ENCODE measurements at places on chromosomes 4 and X.

- DNase-seq = no peak
Observed at GRCh38 chr4:143189528-143189927, 4.8 kb downstream of the USP38 start.

GRCh38 chrX:108712886-108713285 is 23.5 kb downstream of the IRS4 start:
- DNase-seq = no peak

DNA sequence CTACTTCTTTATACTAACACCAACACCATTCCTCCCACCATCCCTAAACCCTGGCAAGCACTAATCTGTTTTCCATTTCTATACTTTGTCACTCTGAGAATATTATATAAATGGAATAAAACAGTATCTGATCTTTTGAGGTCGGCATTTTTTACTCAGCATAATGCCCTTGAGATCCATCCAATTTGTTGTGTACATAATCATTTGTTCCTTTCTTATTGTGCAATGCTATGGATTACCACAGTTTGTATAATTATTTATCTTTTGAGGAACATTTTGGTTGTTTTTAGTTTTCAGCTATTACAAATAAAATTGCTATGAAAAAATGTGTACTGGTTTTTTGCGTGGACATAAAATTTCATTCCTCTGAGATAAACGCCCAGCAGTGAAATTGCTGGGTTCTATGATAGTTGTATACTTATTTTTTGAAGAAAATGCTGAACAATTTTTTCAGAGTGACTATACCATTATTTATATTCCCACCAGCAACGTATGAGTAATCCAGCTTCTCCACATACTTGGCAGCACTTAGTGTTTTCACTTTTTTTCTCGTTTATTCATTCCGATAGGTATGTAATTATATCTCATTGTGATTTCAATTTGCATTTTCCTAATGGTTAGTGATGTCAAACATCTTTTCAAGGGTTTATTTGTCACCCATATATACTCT is 154.3 kb upstream of the DCAF8L1 start:
- DNase-seq = no peak

GRCh38 chr4:139684351-139684750 is 18.7 kb downstream of the MGST2 start:
- no peak for DNase-seq

DNA sequence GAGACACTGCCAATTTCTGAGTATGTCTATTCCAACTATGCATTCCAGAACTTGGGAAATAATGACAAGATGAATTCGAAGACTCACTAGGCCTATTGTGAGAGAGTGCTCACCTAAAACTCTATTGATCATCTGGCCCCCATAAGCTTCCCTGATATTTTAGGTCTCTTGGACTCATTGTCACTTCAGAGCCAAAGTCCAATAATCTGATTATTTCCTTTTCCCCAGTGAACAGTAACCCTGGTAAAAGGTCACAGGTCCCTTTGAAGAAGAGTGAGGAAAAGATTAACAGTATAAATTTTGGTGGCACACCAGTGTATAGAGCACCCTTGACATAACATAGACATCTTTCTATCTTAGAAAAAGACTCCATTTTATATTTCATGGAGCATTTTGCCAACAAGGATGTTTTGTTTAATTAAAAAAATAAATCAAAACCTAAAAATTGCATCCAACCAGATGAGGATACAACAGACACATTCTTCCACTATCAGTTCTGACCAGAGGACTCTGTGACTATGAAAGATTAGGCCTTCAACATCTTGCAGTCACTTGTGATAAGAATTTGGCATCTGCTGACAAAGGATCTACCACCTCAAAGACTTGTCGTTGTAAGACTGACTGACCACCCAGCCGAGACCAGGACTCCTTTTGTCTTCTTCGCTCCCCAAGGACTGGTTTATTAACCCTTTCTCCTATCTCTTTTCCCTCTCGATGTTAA is 191.9 kb downstream of the MAB21L2 start:
- no peak for DNase-seq

GRCh38 chr4:30460818-30461217 is 259.4 kb upstream of the PCDH7 start:
- DNase-seq = no peak

GRCh38 chr4:57443787-57444186 is 333.6 kb upstream of the IGFBP7 start:
- DNase-seq = no peak

DNA sequence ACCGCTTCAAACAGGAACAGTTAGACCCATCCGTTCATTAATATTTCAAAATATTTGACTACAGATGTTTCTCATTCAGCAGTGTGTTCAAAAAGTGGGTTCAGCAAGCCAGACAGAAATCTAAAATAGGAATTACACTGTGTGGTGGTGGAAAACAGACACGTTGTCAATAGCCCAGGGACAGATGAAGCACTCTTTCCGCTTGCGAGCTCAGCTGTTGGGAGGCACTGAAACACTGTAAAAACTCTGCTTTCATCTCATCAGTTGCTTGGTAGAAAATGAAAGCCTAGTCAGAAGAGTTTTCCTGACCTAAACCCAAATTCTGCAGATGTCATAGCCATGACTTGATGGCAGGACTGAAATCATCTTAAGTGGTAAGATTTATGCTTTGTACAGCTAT is 38.5 kb downstream of the LRP2BP start:
- no peak for DNase-seq

DNA sequence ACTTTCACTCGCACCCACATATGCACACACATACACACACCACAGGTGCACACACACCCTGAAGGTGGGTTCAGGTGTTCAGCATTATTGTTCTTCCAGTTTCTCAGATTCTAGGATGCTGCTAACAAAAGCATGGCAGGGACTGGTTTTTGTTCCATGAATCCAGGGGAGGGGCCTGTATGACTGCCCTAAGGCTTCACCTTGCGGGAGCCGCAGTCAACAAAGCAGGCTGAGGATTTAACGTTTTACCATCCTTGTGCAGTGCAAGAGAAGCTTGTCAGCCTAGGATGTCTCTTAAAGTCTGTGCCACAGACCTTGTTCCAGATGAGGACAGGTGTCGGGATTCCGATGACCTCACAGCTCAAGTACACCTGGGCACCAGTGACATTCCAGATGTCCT is 61.8 kb downstream of the POLR2B start:
- no peak for DNase-seq

DNA sequence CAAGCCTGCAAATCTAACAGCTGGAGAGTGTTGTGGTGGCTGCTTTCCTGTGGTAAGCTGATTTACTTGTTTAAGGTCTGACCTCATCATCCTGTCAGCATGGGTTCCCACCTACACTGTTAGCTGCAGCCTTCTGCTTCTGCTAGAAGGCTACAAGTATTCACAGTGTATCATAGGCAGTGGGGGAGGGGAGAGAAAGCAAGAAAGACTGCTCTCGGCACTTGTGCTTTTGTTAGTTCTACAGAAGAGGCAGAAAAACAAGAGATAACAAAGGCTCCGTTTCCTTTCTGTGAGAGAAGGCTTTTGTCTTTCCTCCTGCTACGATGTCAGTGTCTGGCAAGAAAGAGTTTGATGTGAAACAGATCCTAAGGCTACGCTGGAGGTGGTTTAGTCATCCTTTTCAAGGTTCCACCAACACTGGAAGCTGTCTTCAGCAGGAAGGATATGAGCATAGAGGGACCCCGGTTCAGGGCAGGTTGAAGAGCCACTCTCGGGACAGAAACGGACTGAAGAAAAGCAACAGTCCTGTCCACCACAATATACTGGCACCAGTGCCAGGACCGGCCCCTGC is at the start of gene KLHL4:
KLHL4 (plus strand) TSS at position 232 of the 571 bp plus-strand sequence; CDS start at position 324, 92 bp downstream.
- peak; percentile 5 for DNase-seq

GRCh38 chrX:148933881-148934280 is 433.5 kb downstream of the AFF2 start:
- DNase-seq = no peak

- DNase-seq = no peak
Observed at GRCh38 chrX:45768666-45769236, 568.1 kb upstream of the DIPK2B start.

- DNase-seq = no peak
Observed at GRCh38 chrX:19865567-19866363, 21.6 kb downstream of the SH3KBP1 start.

- no peak for DNase-seq
Observed at GRCh38 chr4:48493452-48494100, 3.5 kb downstream of the ZAR1 start.

- no peak for DNase-seq
Observed at GRCh38 chr4:48949518-48950219, 36.4 kb upstream of the CWH43 start.

DNA sequence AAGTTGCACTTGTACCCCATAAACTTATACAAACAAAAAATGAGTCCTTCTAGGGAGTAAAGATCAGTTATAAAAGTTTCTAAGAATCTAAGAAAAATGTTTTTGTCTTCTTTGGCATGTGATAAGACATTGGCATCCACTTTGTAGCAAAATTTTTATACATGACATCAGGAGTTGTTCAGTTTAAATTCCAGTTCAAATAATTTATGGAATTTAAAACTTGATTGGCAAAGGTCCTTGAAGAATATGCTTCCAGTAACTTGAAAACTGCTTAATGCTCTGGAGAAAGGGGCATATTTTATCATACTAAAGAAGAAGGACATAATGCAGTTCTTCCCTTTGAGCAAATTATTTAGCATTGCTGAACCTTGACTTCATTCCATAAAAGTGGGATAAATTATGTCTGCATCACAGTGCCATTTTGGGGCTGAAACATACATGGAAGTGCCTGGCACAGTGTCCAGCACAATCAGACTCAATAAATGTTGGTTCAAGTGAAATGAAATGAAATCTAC is 163.3 kb upstream of the IL15 start:
- no peak for DNase-seq

GRCh38 chr4:112170451-112170993 is 25.3 kb downstream of the FAM241A start:
- DNase-seq = no peak

GRCh38 chr4:22719218-22719617 is 26.5 kb downstream of the GBA3 start:
- no peak for DNase-seq

- DNase-seq = no peak
Observed at GRCh38 chr4:162952232-162952631, 214.5 kb downstream of the NAF1 start.

DNA sequence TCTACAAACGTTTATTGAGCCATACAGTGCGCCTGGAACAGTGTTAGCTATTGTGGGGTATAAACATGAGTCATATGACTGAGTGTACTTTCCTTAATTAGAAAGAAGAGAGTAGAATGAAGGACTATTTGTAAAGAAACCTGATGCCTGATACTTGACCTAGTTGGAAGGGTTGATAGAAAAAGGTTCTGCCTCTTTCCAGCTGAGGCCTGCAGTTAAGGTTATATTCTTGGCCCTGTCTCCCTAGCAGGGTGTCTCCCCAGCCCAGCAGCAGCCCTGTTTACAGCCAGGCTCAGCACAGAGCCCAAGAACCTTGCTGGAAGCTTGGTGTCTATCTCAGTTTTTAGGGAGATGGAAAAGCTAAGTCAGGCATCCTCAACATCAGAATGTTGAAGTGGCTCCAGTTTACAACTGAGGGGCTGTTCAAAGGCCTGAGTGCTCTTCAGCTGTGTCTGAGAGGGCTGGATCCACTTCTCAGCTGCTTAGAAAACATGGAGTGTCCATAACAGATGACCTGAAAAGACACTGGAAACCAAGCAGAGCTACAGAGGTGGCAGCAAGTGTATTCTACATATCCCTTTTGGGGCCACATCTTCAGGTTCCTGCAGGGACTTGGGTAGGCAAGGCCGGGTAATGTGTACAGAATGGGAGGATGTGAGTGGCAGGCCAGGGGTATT is 21.6 kb downstream of the NYX start:
- no peak for DNase-seq

DNA sequence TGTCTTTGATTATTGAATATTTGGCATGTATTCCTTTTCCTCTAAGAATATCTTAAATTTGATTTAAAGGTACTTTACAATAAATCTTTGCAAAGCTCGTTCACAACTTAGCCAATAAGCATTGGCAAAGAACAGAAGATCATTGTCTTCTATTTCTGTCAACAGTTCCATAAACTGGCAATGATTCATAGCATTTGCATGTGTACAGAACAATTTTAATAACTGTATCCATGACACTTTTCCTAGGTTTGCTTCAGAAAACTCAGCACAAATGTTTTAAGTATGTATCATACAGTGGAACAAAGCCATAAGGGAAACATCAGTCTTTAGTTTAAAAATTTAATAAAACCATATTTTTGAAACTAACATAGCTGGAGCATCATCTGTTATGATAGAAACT is 462.7 kb upstream of the RPS6KA3 start:
- DNase-seq = no peak

DNA sequence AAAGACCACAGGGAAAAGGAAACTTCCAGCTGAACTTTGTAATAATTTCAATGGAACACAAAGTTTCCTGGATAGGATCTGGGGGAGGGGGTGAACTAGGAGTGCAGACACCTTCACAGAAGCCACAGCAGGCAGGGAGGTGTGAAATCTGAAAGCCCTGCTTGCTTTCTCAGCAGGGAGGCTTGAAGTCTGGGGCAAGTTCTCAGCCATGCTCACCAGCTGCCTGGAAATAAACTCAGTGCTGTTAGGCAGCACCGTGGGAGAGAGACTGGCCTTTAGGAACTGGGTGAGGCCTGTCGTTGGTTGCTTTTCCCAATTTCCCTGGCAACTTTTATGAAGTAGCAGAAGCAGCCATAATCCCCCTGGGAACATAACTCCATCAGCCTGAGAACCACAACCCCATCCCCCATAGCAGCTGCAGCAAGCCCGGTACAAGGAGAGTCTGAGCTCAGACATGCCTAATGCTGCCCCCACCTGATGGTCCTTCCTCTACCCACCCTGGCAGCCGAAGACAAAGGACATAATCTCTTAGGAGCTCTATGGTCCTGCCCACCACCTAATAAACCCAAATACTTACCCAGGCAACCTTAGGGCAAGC is 39.2 kb upstream of the NMU start:
- DNase-seq = no peak

GRCh38 chr4:99855678-99856077 is 38.5 kb downstream of the LAMTOR3 start:
- peak; percentile 43 for DNase-seq

DNA sequence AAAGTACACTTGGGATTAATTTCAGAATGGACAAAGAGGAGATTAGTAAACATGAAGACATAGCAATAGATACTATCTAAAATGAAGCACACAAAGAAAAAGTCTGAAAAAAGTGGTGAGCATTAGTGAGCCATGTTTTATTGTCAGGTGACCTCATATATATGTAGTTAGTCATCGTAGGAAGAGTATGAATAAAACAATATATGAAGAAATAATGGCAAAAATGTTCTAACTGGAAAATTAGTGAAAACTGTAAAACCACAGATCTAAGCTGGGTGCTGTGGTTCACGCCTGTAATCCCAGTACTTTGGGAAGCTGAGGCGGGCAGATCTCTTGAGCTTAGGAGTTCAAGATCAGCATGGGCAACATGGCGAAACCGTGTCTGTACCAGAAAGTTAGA is 67.9 kb downstream of the RBPJ start:
- no peak for DNase-seq

DNA sequence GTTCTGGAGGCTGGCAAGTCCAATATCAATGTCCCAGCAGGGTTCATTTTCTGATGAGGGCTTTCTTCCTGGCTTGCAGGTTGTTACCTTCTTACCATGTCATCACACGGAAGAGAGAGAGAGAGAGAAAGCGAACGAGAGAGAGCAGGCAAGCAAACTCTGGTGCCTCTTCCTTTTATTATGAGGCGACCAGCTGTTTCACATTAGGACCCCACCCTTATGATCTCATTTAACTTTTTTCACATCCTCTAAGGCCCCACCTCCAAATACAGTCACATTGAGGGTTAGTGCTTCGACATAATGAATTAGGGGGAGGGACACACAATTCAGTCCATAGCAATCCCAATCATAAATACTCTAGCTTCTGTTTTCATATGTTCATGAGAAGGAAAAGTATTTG is 10.6 kb upstream of the GPR174 start:
- no peak for DNase-seq

Data from CD8-positive, alpha-beta T cell (primary cell).